Activated T-helper 1 cell treated with anti-CD3 and anti-CD28 coated beads, Interleukin-12 subunit alpha, Interleukin-12 subunit beta, Interleukin-2, Interleukin-4 antibody, amounts not matched to agents 30 ng/mL and 10 ng/mL and 1 ng/mL, durations not matched to agents 14 hours and 24 hours and 36 hours (primary cell): ENCODE measurements at places on chromosomes 7 and 10. TPM values are rescaled to one million over a fixed set of nuclear protein-coding genes. Genes with fewer than 3 reads are reported as not detected.

DNA sequence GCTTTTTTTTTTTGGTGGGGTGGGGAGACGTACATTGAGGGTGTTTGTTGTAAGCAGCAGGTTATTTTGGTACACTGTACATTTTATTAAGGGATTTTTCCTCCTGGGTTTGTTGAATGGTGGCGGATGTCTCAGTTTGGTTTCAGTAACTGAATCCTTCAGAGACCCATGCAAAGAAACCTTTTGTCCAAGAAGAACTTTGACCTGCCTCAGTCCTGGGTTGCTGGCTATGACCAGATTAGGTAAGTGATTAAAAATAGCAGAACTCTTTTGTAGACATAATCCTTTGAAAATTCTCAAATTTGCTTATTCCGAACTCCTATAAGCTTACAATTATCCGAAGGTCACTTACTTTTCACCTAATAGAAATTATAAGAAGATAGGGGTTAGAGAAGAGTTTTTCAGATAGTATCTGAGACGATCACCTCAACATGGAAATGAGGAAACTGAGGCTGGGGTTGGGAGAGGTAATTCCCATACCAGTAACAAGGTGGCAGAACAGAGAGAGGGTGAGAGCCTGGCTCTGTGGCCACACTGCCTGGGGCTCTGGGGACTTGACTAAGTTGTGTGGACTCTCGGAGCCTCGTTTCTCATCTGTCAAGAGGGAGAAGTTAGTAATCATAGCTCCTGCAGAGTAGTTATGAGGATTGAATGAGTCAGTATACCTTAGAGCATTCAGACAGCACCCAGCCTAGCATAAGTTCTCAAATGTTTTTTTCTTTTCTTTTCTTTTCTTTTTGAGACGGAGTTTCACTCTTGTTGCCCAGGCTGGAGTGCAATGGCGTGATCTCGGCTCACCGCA, 87.4 kb downstream of the CCNY start:
- H3K36me3 ChIP-seq, result no peaks in the 10 kb centered on the region
- H3K4me1 ChIP-seq, result peaks cover 26% of the 10 kb centered on the region
- no peak overlapping the region for H3K4me3 ChIP-seq
- no peaks in the 10 kb centered on the region for H3K27me3 ChIP-seq

DNA sequence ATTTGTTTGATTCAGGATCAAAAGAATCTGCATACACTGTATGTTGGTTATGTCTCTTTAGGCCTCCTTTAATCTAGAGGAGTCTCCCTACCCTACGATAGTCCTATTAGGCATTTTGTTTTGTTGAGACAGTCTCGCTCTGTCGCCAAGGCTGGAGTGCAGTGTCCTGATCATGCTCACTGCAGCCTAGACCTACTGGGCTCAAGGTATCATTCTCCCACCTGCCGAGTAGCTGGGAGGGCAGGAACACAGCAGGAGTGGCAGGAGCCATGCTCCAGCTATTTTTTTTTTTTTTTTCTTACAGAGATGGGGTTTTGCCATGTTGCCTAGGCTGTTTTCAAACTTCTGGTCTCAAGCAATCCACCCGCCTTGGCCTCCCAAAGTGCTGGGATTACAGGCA, 123.0 kb upstream of the DKK1 start:
- no peak for DNase-seq
- H3K27ac ChIP-seq, result no peak overlapping the region
- H3K36me3 ChIP-seq, result no peaks in the 10 kb centered on the region
- no peak overlapping the region for H3K4me3 ChIP-seq

Gene PON3
- not detected in 2 replicates for total RNA-seq

DNA sequence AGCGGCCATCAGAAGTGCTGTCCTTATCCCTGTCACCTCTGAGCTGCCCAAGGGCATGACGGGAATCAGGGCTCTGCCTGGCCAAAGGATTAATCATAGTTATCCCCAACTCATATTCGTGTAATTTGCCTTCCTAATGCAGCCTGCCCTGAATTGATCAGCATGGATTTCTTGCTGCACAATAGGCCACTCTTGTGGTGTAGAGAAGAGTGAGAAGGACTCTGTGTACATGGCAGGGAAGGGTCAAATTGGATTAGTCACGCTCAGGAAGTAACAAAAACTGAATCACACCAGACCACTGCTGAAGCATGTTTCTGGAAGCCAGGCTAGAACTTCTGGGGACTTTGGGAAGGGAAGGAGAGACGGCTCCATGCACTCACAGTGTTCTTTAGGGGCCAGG, 227.0 kb downstream of the BUB3 start:
- H3K27me3 ChIP-seq, result no peaks in the 10 kb centered on the region
- no peak overlapping the region for H3K27ac ChIP-seq
- no peak overlapping the region for H3K4me3 ChIP-seq
- H3K4me1 ChIP-seq, result no peaks in the 10 kb centered on the region
- H3K36me3 ChIP-seq, result no peaks in the 10 kb centered on the region

Gene CDC14C
- not detected in 2 replicates for total RNA-seq

GRCh38 chr7:122803323-122803722, 82.9 kb downstream of the CADPS2 start:
- no peaks in the 10 kb centered on the region for H3K27me3 ChIP-seq
- DNase-seq, result no peak
- H3K27ac ChIP-seq, result no peak overlapping the region
- no peaks in the 10 kb centered on the region for H3K4me1 ChIP-seq
- H3K36me3 ChIP-seq, result no peaks in the 10 kb centered on the region

- H3K36me3 ChIP-seq, result peaks cover 6% of the 10 kb centered on the region
- no peak for DNase-seq
- H3K27me3 ChIP-seq, result no peaks in the 10 kb centered on the region
- H3K27ac ChIP-seq, result peak overlapping the region; percentile 78
- H3K4me3 ChIP-seq, result peak overlapping the region; percentile 70
Measured at GRCh38 chr10:102067091-102067916, 2.2 kb downstream of the HPS6 start.

DNA sequence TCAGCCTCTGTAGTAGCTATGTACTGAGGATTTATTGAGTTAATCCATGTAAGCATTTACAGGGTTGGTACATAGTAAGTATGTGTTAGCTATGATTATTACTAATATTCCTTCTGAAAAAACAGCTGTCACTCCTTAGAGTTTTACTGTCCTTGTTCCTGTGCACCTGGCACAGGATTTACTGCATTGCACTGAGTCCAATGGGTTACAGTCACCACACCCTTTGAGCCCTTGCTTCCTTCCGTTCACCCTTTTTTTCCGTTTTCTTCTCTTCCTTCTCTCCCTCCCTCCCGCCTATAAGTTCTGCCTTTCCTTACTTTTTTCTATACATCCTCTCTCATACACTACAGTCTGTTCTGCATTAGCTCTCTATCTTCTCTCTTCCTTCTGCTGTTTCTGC, 12.5 kb upstream of the CDK6 start:
- H3K27me3 ChIP-seq, result peaks cover 2% of the 10 kb centered on the region
- peaks cover 8% of the 10 kb centered on the region for H3K4me1 ChIP-seq
- H3K36me3 ChIP-seq, result peaks cover 3% of the 10 kb centered on the region
- H3K27ac ChIP-seq, result peak overlapping the region; percentile 37
- DNase-seq, result no peak

DNA sequence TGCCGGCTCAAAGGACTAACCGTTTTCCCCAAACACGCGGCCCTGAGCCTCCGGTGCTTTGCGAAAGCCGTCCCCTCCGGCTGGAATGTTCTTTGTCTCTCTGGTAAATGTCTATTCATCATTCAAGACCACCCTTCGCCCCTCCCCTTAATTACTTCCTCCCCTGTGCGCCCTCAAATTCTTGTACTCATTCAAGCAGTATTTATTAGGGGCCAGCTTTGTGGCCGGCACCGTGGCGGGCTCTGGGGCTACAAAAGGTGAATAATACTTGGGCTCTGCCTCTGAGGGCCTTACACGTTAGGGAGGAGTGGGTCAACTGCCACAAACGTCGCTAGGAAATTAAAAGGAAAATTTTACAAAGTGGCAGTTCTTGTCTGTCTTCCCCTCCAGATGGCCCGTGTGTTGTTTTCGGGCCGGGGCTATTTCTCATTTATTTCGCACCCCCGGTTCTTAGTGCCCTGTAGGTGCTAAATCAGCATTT, 1.5 kb upstream of the MEST start:
- DNase-seq, result no peak
- H3K27me3 ChIP-seq, result peaks cover 43% of the 10 kb centered on the region
- H3K27ac ChIP-seq, result no peak overlapping the region
- H3K4me1 ChIP-seq, result peaks cover 19% of the 10 kb centered on the region
- no peak overlapping the region for H3K4me3 ChIP-seq

DNA sequence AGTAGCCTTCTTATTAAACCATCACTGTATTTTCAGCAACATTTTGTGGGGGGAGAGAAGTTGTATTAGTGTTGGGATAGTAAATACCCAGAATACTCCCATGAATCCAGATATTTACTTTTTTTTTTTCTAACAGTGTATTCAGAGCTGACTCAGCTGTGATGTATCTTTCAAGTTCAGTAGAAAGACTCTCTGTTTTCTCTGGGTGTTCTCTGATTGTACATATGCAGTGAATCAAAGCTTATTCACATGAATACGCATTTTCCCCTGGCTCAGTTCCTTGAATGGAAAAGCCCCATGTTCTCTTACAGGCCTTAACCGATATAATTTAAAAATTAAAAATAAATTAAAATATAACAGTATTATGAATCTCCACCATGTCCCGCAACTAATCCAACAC, 1.3 kb downstream of the TFPI2 start:
- no peaks in the 10 kb centered on the region for H3K36me3 ChIP-seq
- H3K27me3 ChIP-seq, result peaks cover 32% of the 10 kb centered on the region
- H3K4me1 ChIP-seq, result peaks cover 7% of the 10 kb centered on the region
- no peak overlapping the region for H3K27ac ChIP-seq

DNA sequence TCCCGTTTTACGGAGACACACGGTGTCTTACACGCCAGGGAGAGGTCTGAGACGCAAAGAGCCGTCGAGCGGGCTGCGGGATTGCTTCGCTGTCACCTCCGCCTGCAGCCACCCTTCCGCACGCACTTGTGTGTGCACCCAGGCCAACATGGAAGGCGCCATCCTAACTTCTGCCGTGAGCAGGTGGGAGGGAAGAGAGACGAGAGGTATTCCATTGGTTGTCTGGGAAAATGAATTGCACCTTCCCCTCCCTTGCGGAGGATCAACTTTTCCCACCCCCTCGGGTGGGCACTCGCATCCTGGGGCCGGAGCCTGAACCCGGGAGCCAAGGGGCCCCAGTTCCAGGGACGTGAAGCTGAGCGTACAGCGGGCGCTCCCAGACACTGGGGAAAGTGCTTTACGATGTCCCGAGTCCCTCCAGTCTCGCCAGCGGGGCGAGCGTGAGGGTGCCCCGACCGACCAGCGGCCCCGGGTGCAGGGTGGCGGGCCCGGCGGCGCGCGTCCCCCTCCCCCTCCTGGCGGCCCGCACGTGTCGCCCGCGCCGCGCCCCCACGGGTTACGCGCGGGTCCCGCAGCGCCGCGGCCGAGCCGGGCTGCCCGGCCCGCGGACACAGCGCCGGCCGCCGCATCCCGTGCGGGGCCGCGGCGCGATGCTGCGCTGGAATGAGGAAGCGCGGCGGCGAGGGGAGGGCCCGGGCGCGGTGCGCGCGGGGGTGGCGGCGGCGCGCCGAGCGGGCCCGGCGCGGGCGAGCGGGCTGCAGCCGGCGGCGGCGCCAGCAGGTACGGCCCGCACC, 984 bp upstream of the IKZF1 start:
- no peak for DNase-seq
- peaks cover 34% of the 10 kb centered on the region for H3K36me3 ChIP-seq
- H3K4me3 ChIP-seq, result peak overlapping the region; percentile 81
- peaks cover 51% of the 10 kb centered on the region for H3K4me1 ChIP-seq
- peak overlapping the region; percentile 83 for H3K27ac ChIP-seq

DNA sequence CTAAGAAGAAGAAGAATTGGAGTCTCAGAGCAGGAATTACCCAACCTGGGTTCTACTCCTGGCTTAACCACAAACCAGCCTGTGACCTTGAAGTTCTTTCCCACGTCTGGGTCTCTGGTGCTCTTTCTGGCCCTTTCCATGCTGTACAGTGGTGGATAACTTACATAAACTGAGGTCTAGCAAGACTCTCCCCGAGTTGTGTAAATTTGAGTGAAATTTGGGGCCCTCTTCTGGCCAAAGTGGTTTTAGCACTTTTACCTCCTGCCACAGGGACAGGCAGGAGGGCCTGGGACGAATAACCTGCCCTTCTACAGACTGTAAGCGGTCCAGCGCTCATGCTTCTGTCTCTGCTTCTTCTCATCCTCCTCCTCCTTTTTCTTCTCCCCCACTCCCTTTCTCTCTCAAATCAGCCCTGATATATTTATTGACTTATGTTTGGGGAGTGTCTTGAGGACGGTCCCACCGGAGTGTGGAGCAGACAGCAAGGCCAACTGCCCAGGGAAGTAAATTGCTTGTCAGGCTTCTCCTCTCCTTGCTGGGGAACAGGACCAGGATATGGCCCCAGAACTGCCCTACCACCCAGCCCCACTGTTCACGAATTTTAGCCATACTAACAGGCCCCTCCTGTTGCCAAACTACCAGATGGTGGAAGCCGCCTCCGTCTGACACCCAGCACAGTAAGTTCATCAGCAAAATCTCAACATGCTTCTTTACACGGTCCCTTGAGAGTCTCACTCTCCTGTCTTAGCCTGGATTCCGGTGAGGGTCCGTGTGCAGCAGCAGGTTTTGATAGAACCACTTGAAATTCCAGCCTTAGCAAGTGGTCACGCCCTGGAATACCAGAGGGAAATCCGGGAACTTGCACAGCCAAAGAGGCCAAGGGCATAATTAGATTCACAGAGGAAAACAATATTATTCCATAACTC, 4.0 kb upstream of the SH3PXD2A start:
- peak; percentile 40 for DNase-seq
- H3K4me1 ChIP-seq, result peaks cover 19% of the 10 kb centered on the region
- no peak overlapping the region for H3K27ac ChIP-seq
- H3K36me3 ChIP-seq, result no peaks in the 10 kb centered on the region
- peak overlapping the region; percentile 2 for H3K4me3 ChIP-seq

Gene SLC18A3
- not detected in 2 replicates for total RNA-seq

DNA sequence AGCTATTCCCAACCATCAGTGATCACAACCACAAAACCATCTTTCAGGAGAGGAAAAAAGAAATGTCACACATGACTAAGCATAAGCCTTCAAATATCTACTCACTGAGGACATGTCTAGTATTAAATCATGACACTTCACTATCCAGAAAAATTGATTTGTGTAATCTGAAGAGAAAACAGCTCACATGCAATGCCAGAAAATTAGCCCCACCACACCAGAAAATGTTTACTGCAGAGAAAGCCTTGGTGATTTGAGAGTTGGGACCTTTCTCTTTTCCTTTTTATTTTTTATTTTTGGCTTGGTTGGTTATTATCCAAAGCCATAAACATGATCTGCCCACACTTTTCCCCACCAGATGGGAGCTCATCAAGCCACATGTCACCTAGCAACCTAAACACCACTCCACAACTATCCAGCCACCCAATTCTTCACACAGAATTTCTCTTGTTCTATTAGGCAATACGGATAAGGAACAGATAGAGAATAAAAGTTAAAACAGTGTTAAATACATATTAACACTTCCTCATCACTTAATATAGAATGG, 3.1 kb downstream of the PARD3 start:
- H3K4me3 ChIP-seq, result no peak overlapping the region
- DNase-seq, result no peak
- H3K36me3 ChIP-seq, result peaks cover 3% of the 10 kb centered on the region
- no peaks in the 10 kb centered on the region for H3K4me1 ChIP-seq
- peaks cover 57% of the 10 kb centered on the region for H3K27me3 ChIP-seq

Gene ANKRD61
- 0.44 and 0.56 TPM in 2 replicates for total RNA-seq

GRCh38 chr7:148867596-148868377, 16.3 kb downstream of the EZH2 start:
- no peak overlapping the region for H3K27ac ChIP-seq
- H3K4me3 ChIP-seq, result no peak overlapping the region
- H3K4me1 ChIP-seq, result peaks cover 53% of the 10 kb centered on the region
- DNase-seq, result no peak
- peaks cover 26% of the 10 kb centered on the region for H3K36me3 ChIP-seq
